Hematopoietic multipotent progenitor cell treated with erythropoietin and hydrocortisone succinate and interleukin-3 and kit ligand, for 6 days (in vitro differentiated cells): ENCODE measurements at places on chromosomes 7 and 10.

- DNase-seq: no peak
These were observed 128.1 kb upstream of the ANK3 start for GRCh38 chr10:60517805-60518204.

DNA sequence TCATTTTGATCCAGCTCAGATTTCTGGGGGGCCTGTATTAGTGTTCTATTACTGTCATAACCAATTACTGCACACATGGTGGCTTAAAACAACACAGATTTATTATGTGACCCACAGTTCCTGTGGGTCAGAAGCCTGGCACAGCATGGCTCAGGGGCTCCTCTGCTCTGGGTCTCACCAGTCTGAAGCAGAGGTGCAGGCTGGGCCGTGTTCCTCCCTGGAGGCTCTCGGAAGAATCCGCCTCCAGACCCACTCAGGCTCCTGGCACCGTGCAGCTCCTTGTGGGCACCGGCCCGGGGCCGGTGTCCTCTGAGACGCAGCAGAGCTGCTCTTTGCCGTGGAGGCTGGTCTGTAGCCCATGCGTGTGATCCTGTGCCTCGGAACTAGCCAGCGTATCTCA lies 61.5 kb downstream of the RAMP3 start:
- no peak for DNase-seq

DNA sequence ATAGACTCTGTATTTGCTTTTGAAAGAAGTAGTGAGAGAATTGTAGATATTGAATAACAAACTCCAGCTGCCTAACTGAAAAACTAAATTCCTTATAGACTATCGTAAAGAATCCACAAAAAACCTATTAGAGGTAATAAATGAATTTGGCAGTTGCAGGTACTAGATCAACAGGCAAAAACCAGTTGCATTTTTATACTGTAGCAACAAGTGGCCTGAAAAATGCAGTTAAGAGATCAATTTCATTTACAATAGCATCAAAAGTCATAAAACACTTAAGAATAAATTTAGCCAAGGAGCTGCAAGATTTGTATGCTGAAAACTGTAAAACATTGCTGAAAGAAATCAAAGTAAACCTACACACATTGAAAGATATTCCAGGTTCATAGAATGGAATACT lies 70.3 kb downstream of the GALNT11 start:
- DNase-seq: no peak

- no peak for DNase-seq
These were observed 481.5 kb upstream of the AKR1E2 start for GRCh38 chr10:4344492-4344994.

- DNase-seq: peak; percentile 67
These were observed 44.1 kb downstream of the SFTPD start for GRCh38 chr10:79904671-79905321.

DNA sequence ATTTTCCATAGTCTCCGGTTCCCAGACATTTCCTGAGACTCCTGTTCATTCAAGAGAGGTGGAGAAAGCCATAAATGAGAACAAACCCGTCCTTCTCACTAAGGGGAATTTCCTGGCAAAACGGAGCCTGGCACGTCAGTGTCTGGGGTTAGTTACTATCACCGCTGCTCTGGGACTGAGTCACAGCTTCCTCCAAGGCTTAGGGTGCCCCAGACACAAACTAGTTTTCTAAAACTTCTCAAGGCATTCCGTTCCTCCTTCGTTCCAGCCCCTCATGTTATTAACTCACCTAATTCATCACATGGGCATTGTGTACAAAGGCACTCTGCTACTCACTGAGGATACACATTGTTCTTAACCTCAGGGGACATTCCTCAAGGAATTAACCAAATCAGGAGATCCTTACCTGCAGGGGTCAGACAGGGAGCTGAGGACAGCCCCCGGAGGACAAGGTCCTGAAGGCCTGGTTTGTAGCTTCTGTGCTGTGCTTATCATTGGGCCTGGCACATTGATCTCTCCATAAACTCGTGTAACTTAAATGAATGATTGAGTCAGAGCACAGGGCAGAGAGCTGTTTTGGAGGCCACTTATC lies 103.0 kb upstream of the KLF6 start:
- DNase-seq: no peak

GRCh38 chr7:67947191-67947590 lies 950.6 kb downstream of the TYW1 start:
- DNase-seq: no peak

- DNase-seq: no peak
These were observed 229.8 kb upstream of the PODXL start for GRCh38 chr7:131786204-131786603.

- no peak for DNase-seq
These were observed 150.4 kb downstream of the PRKG1 start for GRCh38 chr10:51224671-51225161.

DNA sequence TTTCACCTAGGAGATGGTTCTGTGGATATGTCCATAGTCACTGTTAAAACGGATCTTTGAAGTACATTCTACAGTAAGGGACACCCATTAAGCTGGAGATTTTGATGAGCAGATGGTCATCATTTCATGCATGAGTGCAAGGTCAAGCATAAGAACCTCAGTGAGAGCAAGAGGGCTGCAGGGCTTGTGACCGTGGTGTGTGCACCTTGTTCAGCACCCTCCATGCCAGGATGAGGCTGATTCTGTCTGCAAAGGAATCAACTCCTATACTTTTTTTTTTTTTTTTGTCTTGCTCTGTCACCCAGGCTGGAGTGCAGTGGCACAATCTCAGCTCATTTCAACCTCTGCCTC lies 17.6 kb downstream of the PDSS1 start:
- no peak for DNase-seq

DNA sequence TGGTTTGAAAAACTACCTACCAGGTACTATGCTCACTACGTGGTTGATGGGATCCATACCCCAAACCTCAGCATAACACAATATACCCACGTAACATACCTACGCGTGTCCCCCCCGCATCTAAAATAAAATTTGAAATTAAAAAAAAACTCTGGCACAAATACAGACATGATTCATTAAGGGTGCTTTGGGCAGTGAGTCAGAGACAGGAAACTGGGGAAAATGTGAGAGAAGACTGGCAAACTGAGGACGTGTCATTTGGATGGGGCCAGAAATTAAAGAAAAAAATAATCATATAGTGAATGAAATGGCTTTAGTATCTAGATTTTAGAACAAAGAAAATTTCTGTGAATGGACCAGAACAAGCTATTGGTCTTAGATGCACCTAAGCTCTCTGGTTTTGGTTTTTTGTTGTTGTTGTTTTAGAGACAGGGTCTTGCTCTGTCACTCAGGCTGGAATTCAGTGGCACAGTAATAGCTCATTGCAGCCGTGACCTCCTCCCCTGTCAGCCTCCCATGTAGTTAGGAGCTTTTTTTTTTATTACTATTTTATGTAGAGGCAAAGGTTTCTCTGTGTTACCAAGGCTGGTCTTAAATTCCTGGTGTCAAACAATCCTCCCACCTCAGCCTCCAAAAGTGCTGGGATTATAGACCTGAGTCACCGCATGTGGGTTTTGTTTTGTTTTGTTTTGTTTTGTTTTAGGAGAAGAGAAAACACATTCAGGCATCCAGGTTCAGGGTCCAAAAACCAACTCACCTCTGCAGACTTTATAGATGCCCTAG lies 5.9 kb upstream of the PRSS58 start:
- DNase-seq: no peak

DNA sequence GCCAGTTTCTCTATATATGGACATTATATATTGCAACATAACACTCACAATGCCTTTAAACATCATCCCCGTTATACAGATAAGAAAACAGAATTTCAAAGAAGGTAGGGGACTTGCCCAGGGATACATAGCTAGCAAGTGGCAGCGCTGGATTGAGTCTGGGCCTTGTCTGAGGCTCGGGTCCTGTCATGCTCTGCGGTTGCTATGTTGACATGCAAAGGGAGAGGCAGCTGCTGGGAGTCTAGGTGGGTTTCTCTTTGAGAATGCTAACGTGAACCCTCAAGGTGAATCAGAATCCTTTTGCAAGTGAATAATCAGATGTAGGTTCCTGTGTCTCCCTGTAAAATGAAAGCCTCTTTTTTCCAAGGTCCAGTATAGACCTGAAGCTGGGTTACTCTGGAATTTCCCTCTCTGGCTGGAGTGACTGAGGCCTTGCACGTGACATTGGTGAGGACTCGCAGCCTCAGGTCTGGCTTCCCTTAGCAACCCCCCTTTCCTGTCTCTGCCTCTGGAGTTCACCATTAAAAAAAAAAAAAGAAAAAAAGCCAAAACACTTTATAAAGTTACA lies 38.9 kb downstream of the TCF7L2 start:
- no peak for DNase-seq

DNA sequence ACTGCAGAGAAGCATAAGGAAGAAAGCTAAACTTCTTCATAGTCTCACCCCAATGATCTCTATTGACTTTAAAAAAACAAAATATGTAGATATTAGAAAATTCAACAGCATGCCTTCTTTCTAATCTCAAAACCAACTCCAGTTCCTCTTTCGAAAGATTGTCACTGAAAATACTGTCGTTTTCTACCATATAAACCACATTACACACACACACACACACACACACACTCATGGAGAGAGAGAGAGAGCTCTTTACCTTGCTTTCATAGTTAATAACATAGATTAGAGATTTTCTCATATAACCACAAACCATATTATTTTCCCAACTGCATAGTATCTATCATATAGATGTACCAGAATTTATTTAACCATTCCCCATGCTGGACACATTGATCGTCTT lies 296.2 kb upstream of the MGMT start:
- DNase-seq: peak; percentile 15

DNA sequence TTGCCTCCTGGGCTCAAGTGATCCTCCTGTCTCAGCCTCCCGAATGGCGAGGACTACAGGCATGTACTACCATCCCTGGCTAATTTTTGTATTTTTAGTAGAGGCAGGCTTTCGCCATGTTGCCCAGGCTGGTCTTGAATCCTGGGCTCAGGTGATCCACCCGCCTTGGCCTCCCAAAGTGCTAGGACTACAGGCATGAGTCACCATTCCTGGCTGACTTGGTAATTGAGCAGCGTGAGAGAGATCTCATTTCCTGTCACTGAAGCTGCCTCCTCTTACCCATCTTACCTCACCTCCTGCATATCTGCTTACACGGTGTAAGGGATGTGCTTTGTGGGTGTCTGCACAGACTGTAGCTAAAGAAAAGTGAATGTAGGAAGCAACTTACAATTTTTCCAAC lies 9.7 kb downstream of the IFIT3 start:
- no peak for DNase-seq

DNA sequence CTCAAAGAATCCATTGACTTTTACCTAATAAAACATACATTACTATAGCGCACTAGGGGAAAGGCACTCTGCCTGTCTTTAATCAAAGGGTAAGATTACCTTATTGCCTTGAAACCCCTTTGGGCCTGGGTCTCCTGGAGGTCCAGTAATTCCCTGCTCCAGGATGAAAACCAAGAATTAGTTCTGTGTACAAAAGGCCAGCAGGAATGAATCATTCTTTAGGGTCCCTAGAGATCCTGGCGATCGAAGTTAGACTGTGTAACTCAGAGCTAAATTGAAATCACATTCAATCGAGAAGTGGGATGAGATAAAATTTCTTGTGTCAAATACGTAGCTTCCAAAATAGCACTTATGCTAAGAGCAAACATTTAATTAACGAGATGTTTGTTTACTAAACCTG lies 29.8 kb downstream of the COL28A1 start:
- DNase-seq: no peak

- no peak for DNase-seq
These were observed 123.7 kb downstream of the CUL2 start for GRCh38 chr10:34966451-34966850.

DNA sequence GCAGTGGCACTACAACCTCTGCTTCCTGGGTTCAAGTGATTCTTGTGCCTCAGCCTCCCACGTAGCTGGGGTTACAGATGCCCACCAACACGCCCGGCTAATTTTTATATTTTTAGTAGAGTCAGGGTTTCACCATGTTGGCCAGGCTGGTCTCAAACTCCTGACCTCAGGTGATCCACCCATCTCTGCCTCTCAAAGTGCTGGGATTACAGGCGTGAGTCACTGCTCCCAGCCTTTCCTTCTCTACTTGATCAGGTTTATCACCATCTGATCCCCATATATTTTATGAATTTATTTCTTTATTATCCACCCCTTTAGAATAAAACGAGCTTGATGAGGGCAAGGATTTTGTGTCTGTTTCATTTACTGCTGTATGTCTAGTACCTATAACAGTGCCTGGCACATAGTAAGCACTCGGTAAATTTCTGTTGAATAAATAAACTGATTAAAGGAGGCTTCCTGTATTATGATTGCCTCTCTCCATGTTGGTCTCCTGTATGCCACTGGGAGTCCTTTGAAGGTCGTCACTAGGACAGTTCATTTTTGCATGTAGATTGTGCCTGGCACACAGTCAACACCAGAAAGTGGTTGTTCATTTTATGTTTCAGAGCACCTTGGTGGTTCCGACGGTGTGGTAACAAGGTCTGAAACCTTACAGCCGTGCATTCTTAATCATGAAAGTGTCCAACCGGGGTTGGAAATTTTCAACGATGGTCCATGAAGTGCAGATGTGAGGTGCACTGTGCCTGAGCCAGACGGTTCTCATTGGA lies 9.6 kb upstream of the EIF3A start:
- peak; percentile 72 for DNase-seq

GRCh38 chr7:136958016-136958415 lies 89.6 kb downstream of the CHRM2 start:
- peak; percentile 39 for DNase-seq
